HL-60 (cell line): ENCODE measurements at places on chromosomes 7 and 10.

DNA sequence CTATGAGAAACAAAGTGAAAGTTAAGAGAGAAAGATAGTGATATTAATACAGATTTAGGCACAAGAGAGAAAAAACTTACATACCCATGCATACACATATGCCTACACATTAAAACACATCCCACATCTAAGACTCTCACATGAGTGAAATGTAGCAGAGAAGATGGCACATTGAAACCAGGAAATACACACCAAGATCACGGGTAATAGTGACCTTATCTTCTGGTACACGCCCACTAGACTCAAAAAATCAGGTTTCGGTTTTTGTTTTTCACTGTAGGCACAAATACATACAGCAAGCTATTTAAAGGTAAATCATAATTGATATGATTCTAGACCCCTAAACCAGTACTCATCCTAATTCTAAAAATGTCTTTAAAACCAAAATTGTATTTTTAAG lies 225.2 kb upstream of the TAC1 start:
- DNase-seq = no peak

DNA sequence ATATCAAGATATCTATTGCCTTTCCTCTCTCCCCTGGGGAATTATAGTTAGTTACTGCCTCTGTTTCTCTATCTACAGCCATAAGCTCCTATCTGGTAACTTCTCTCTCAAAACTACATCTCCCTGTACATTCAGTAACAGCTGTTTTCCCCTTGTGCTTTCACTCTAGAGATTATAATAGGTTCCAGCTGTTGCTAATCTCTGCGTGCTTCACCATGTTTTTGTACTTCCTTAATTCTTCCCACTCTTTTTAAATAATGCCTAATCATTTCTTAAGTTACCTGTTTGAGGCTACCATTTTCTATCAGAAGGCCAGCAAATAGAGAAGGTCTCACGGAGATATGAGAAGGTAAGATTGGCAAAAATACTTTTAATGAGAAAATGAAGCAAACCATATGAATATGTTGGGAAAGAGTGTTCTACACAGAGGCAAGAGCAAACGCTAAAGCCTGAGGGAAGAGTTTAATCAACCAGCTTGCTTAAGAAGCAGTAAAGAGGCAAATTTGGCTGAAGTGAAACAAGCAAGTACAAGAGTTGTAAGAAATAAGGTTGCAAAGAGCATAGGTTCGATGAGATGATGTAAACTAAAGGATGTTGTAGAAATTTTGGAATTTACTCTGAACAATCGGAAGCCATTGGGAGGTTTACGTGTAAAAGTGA lies 101.9 kb upstream of the HGF start:
- no peak for DNase-seq

- DNase-seq = no peak
Observed at GRCh38 chr10:22226599-22226998, 8.8 kb upstream of the EBLN1 start.

DNA sequence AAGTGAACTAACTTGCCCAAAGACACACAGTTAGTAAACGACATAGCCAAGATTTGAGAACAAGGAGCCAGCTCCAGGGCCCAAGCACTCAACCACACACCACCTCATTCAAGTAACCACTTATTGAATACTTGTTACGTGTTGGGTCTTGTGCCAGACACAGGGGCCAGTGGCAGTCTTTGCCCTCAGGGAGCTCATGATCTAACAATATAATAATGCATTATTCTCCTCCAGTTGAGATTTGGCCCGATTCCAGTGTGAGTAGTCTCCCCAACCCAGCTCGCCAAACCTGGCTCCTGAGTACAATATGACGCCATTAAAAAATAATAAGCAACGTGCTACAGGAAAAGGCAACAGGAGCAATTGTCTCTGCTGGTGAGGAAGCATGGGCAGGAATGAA lies 14.4 kb upstream of the STK17A start:
- no peak for DNase-seq

DNA sequence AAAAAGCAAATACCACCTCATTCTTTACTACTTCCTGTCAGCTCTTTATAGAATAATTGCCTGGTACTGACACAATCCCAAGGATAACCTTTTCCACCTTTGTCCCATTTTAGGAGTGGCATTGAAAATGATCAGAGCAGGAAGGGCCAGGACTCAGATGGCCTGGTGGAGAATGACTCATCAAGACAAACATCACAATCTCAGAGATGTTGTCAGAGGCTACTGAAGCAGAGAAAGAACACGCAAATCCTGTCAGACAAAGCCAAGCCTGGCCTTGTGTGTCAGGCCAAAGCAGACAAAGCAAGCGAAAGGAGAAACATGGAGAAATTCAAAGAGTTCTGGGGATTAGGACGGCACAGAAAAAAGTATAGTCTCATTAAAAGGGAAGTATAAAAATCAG lies 40.9 kb downstream of the NSUN6 start:
- no peak for DNase-seq

- no peak for DNase-seq
Observed at GRCh38 chr10:130464426-130464825, 328.2 kb downstream of the GLRX3 start.

DNA sequence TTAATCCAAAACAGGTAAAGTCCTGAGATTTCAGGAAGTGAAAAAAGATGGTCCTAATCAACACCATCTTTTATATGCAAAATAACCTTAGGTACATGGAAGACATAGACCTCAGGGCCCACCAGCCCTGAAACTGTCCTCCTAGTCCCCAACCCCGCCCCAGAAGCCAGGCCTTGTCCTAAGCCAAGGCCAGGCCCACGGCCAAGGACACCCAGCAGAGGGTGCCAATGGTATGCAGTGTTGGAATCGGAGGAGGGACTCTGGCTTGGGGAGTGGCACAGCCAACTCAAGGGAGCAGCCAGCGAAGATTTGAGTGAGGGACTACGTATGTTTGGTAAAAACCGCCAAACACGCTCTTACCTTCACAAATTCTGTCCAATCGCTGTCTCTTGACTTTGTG lies 96.7 kb downstream of the ZRANB1 start:
- DNase-seq = peak; percentile 5

DNA sequence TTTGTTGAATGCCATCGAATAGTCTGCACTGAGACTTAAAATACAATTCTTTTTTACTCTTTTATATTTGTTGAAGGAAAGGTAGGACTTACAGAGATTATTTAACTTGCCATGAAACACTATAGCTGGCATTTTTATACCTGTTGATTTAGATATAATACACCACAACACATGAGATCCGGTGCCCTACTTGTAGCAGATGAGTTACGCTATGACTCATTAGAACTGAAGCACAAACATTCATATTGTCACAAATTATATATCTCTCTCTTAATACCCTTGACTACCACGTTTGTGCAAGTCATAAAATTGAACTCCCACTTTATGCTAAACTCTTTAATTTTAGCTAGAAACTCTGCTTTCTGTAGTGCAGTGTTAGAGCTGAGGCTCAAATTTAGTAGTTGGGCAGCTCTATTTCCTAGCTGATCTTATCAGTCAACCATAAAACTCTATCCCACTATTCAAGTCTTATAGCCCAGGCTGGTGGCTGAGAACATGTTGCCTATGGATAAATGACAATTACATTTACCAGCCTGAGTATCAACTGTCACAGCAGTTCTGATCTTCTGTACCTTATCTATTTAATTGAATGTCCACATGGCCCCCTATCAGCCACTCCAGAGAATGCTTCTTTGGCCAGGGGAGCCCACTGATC lies 137.4 kb upstream of the SEMA3D start:
- no peak for DNase-seq

DNA sequence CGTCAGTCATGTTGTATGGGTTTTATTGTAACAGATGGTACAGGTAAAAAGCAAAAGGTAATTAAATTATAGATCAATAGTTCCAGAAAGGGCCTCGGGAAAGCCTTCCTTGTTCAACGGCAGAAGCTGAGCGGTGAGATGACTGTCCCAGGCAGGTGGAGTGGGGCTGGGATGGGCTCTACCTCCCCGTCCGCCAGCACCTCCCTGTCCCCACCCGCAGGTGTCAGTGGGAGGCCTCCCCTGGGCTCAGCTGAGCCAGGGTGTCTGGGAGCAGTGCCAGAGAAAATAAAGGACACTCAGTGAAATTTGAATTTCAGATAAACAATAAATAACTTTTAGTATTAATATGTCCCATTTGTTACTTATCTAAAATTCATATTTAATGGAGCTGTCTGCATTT lies 58.9 kb downstream of the CLRN3 start:
- DNase-seq = no peak

DNA sequence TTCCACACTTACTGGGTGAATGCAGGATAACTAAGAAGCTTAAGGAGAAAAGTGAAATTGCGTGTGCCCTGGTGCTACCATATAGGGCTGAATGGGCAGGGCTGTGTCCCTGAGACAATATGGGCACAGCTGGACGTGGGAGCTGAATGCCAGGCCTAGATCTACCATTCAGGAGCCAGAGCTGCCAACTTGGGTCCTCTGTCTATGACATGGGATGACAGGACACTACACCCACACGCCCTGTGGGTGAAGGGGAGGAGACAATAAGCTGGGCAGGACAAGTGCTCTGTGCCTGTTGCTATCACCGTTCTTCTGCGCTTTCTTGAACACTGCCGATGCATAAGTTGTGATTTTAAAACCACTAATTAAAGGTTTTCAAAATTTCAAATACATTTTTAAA lies 293.9 kb downstream of the TNS3 start:
- no peak for DNase-seq
